ENCODE measurements at places on chromosomes 3 and 15.
A peak's percentile ranks its signal among the peaks of the same experiment; 100 is the strongest.

DNA sequence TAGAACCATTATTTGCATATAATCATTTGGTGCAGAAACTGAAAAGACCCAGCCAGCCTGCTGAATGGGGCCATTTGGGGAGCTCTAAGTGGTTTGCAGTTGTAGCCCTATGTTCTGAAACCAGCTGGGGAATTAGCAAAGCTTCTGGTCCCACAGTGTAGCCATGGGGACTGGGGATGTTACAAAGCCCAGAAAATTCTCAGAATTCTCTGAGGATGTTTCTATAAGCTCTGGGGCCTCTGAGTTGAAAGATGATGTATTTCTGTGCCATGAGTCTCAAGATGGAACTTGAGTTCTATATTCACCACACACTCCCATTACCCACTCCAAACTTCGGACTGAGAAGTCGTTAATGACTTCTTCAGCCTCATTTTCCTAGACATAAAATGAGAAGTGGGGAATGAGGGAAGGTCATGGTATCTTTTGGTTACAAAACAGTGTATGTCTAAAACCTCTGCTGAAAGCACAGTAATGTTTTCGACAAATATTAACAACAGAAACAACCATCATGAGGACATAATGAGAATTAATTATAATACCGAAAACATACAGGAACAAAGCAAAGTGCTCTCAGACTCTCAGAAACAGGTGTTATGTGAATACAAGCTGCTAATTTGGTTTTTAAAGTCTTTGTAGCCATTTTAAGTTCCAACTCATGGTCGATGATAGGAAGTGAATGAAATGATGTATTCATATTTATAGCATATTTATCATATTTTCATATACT lies 89.4 kb downstream of the RFTN1 start:
- ATAC-seq, result no peak

- ATAC-seq, result no peak
Observed at GRCh38 chr15:60660290-60661051, 181.5 kb upstream of the ICE2 start.

DNA sequence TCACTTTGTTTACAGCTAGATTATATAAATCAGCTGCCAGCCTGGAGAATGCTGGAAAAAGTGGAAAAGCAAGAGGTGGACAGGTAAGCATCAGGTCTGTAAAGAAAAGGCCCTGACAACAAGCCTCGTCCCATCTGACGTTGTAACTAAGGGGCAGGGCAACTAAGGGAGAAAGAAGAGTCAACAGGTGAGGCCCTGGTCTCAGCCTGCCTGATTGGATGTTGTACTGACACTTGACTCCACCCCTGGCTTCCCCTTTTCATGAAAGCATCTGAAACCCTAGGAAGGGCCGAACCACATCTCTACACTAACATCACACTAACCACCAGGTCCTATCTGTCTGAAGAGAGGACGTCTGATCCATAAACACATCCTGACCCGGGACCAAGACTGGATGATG lies 357.6 kb upstream of the CFAP20DC start:
- no peak for ATAC-seq

- ATAC-seq, result no peak
Observed at GRCh38 chr3:149828390-149828789, 15.4 kb downstream of the RNF13 start.

- no peak for ATAC-seq
Observed at GRCh38 chr15:25670025-25670554, 193.0 kb downstream of the ATP10A start.

GRCh38 chr3:105347625-105348302 lies 18.9 kb upstream of the ALCAM start:
- peak; percentile 90 for ATAC-seq

DNA sequence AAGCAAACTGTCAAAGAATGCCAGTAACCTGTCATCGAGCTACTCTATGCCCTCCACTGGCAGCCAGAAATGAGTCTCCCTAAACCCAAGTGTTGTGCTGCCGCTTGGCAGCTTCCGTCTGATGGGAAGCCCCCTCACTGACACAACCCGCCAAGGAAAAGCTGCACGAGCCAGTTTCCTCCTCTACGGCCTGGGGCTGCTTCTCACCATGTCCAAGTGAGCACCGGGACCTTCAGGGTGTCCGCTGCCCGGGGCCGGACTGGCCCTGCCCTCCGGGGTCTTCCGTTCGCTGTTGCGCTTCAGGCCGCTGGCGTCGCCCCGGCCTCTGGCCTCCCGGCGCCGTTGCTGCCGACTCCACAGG lies 490 bp downstream of the TOMM70 start:
- ATAC-seq, result peak; percentile 25

DNA sequence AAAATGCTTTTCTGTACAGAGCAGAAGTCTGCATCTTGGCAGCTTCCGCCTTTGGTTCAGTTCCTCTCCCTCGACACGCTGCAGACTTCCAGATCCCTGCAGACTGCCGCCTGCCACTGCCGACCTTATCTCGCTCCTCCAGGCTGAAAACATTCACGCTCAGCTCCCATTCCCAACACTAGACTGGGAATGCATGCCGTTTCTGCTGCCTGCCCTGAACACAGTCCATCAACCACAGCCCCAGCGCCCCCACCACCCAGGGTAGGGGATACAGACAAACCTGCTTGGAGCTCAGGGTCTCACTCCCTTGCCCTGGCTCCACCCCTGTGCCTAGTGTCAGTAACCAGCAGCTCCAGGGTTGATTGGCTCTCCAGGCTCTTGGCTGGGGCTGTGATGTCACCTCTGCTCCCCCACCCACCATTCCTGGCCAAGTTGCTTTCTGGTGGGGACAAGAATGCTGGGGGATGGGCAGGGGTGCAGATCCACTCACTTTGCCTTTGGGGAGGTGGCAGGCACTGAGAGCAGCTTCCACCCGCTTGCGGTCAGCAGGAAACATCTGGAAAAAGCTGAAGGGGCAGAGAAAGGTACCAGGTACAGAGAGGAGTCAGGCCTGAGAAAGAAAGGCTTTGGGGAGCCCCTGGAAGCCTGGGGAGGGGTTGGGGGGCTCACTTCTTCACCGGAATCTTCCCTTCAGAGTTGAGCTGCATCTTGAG lies 6.1 kb downstream of the PLCB2 start:
- no peak for ATAC-seq

DNA sequence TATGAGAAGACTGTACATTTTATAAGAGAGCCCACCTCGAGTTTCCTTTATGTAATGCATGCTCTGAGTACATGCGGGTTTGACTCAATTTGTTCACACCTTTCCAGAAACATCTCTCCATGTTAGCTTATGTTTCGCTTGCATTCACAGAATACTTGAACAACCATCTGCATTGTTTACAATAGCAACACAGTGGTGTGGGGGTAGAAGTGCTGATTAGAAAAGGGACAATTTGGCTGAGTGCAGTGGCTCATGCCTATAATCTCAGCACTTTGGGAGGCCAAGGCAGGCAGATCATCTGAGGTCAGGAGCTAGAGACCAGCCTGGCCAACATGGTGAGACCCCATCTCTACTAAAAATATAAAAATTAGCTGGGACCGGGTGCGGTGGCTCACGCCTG lies 60.9 kb downstream of the NCEH1 start:
- ATAC-seq, result no peak

DNA sequence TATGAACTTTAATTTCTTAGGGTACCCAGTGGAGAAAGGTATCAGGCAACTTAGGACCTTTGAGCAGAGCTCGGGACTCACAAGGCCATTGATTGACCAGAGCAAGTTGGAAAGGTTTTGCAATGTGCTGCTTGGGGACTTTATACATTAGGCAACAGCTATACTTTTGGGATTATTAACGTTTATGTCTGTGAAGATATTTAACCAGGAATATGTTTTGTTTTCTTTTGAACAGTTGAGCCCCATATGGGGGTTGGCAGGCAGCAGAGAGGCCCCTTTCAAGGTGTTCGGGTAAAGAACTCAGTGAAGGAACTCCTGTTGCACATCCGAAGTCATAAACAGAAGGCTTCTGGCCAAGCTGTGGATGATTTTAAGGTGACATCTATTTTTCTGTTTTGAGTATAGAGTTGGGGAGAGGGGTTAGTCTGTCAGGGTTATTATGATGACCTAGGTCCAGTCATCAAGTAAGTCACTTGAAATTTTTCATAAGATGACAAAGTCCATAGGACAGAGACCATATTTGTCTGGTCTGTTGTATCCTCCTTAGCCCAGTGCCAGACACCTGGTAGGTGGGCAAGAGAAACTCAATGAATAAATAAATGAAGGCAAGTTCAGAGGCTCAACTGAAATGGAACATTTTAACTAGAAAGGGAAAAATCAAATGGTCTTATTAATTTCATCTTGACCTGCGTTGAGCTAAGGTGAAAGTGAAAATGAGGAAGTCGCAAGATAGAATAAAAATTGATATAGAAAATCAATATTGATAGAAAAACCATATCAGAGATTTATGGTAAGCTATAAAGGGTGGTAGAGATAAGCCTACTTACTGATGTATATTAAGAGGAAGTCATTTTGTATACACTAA lies 2.8 kb downstream of the NFKBIZ start:
- ATAC-seq, result no peak

DNA sequence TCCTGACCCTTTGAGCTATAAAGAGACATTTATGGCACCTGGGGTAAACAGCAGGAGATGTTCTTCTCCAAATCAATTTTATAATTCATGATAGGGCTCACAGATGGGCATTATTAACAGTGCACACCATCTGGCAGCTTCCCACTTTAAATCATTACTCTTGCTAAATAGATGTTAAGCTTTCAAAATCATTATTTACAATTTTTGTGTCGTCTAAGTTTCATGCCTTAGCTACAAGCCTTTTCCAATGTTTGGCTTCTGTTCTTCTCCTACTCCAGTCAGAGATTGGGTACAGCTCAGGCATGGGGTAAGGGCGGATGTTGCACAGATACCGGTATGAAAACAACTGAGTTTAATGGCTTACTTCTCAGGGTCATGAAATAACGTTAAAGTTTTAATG lies 120.9 kb upstream of the PFN2 start:
- no peak for ATAC-seq

- no peak for ATAC-seq
Observed at GRCh38 chr3:60333710-60334109, 917.5 kb downstream of the FHIT start.

DNA sequence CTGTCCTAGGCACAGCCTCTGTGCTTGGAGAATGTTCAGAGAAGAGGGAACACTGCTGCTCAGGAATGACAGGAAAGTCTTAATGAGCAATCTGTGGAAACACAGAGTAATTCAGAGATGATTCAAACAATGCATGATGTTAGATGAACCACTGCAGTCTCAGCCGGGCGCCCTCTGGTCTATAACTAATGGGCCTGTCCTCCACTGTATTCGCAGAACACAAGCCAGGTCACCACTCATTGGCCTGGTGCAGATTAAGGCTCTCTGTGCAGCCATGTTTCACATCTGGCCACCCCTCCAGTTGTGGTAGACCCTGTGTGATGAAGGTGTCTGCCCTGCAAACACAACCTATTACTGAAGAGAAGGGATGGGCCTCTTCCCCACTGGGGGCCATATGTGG lies 281.7 kb upstream of the ROPN1 start:
- ATAC-seq, result no peak

- no peak for ATAC-seq
Observed at GRCh38 chr15:31932576-31932975, 97.7 kb upstream of the CHRNA7 start.

GRCh38 chr15:36996121-36996520 lies 104.2 kb downstream of the MEIS2 start:
- no peak for ATAC-seq

DNA sequence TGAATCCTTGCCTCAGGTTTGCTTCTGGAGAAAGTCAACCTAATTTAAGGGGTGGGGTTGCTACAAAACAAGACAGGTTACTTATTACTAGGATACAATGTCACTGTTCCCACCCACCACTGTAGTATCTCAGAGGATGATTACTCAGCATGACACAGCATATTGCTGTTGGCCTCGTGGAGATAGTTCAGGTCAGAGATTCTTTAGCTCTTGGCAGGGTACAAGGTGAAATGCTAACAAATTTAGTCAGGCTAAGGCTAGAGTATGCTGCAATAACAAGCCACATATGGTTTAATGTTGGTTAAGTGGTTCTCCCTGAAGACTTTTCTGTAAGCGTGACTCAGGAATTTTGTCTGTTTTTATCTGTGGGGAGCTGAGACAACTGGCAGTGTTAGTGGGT lies 161.8 kb downstream of the EDEM1 start:
- no peak for ATAC-seq

DNA sequence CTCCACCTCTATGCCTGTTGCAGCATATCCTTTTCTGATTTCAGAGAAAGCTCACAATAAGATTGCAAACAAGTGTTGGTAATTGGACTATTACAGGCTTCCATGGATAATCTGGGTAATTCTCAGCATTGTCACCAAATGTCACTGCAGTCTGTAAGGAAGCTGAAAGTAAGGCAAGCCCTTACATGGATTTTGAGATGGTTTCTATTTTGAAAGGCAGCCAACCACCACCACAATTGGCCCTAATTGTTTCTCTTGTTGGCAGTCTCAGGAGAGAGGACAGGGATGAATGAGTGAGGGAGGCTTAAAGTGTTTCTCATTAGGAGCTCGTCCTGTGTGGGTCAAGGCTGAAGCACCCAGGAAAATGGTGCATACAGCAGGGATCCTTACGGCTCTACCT lies 879.9 kb downstream of the TUSC7 start:
- no peak for ATAC-seq

DNA sequence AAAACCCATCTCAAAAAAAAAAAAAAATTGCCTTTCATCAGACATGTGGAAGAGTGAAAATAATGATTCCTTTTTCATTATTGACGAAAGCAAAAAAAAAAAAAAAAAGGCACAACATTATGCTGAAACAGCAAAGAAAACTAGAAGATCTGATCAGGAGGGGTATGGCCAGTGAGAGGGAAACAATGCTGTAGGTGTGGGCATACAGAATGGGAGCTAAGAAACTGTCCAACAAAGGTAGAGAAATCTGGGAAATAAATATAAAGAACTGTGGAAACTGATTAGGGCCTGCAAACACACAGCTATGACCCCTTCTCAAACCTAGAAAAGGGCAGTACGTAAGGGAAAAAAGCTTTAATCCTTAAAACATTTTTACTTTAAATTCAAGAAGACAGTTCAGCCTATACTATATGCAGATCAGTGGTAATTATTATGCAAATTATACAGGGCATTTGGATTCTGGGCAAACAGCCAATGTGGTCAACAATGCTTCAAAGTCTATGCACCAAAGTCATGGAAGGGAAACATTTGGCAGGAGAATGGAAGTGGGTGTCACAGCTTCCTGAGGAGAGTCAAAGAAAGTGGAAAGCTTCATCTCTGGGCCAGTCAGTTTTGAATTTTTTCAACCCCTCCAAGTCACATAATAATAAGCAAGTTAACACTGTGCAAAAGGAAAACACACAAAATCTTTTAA lies 68.3 kb upstream of the SLC12A8 start:
- ATAC-seq, result no peak

DNA sequence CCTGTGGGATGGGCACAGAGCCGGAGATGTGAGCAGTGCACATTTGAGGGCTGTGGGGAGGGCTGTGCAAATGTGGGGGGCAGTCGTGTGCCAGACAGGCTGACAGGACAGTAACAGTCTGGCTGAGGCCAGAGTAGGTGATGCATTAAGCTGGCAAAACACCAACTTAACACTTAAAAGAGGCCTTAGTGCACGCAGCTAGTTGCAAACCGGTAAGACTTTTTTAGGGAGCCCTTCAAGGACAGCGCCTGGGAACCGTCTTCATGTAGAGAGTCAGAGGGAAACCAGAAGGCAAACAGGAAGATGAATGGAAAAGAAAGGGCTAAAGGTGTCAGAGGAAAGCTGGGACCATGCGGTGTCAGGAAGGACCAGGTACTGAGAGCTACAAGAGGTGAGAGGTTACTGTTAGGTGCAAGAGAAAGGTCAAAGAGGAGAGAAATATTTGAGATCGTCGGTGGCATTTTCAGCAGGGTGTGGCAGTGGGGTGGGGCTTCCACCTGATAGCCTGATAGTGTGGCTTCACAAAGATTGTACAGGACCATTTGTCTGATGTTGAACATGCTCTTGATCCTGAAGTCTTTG lies 30.0 kb upstream of the CHD2 start:
- no peak for ATAC-seq

Data from stimulated activated memory B cell treated with anti-CD40 and anti-IgM and Interleukin-4, amounts not matched to agents 10 μg/mL and 1 μg/mL and 100 μg/mL, for 72 hours (primary cell).